NCI-H748 treated with DMSO at 0.1 percent for 48 hours (cell line): ENCODE measurements at places on chromosomes 2 and 18.

- no peak for DNase-seq
Observed at GRCh38 chr2:64313398-64313723, 140.6 kb upstream of the LGALSL start.

GRCh38 chr18:48872234-48873145, 78.3 kb downstream of the SMAD7 start:
- no peak for DNase-seq

DNA sequence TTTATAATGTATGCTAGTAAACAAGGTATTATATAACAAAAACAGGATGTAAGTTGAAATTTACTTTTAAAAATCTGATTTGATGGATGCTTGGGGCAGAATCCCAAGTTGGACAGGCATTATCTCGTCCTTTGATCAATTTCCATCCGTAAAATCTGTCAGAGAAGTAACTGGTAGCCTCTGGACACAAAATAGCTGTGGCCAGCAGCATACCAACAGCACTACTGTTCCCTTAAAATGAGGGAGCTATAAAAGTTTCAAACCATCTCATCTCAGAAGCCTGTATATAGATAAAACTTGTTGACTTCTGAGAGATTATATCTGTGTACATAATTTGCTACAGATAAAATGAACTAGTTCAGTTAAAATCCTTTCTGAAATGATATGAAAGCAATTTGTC, 14.7 kb upstream of the METAP1D start:
- no peak for DNase-seq

DNA sequence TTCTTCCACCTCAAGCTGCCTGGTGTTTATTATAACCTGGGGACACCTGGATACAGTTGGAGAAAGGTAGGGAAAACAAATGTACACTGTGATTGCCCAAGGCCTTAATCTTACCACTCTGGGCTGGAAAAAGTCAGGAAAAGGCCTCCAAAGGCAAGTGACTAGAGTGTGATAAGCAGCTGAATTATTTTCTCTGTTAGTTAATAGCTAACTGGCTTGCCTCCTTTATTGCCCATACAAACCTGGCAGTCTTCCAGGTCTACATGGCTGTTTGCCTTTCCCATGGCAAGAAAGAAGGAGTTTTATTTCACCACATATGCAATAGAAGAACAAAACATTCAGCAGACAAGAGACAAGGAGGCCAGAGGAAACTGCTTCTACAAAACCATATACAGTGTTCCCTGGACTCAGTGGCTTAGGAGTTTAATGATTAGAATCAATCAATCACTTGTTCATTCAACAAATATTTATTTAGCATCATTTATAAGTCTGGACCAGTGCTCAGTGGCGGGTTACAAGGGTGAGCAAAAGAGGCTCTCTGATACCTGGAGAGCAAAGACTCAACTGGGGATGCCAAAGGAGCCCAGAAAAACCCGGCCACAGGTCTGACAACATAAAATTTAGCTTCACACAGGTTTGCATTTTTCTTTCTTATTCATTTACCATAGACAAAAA, 27.5 kb upstream of the SUCLG1 start:
- DNase-seq: peak; percentile 0

DNA sequence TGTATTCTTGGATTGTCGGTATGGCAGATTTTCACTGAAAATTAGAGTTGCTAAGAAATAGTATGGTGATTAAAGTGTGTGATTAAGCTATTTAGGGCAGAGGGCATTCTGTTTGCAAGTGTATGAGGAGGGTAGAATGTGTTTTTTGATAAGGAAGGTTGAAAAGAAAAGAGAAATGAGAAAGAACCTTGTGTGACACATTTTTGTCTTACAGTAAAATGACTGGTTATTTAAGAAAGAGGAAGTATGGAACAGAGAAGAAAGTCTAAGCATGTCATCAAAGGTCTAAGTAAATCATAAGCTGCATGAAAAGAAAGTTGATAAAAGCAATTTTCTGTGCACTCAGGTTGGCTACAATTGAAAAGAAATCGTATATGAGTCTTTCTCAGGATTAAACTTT, 5.2 kb upstream of the RSAD2 start:
- DNase-seq: no peak

GRCh38 chr2:26100384-26100783, 66.5 kb downstream of the RAB10 start:
- no peak for DNase-seq

GRCh38 chr2:171630812-171631626, 56.2 kb upstream of the DYNC1I2 start:
- no peak for DNase-seq

DNA sequence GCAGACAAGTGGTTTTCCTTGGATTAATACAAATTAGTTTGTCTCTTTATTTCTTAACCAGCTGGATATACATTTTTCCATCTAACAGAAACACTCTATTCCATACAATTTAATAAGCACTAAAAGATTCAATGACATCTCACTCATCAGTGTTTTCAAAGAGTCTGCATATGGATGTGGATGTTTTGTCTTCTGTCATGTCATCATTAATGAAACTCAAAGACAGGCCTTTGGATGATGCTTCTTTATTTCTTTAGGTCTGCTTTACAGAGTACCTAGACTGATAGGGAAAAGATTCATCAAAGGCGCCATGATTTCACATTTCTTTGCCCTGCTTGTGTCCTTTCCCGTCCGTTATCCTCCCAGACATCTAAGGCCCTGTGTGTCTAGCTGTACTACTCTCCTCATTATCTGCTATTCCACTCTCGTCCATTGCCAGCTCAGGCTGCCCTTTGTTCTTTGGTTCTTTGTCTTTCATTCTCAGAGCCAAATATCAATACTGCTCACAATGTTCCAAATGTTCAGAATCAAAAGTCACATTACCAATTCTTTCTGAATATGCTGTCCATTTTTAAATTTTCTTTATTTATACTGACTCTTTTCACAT, 232.3 kb upstream of the CHAC2 start:
- no peak for DNase-seq

DNA sequence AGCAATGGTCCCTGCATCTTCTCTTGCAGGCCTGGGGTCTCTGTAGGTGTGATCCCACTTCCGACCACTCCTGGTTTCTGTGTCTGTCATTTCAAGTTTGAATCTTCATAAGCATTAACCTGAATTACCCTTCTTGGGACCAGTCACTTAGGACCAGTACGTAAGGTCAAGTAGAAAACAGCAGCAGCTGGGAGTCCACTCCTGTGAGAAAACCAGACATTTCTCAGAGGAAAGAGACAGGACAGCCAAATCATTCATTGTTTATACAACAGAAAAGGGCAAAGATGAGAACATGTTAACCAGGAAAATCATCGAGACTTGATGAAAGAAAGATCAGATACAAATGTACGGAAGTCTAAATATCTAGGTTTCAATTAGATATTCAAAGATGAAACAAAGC, 163.0 kb downstream of the MREG start:
- no peak for DNase-seq

DNA sequence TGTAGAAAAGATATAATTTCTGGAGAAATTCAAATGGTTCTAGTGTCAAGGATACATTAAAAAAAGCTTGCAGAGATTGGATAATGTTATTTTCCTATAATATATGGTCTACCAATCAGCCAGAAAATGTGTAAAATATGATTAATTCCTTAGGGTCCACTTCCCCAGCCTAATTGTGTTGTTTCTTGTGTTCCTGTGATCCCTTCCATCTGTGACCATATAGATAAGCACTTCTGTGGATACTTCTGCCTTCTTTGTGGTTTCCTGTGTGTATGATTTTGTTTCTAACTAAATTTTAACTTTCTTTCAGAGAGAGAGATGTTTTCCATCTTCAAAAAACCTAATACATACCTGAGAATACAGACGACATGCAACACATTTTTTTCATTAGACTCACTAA, 367.1 kb upstream of the PIK3C3 start:
- no peak for DNase-seq

DNA sequence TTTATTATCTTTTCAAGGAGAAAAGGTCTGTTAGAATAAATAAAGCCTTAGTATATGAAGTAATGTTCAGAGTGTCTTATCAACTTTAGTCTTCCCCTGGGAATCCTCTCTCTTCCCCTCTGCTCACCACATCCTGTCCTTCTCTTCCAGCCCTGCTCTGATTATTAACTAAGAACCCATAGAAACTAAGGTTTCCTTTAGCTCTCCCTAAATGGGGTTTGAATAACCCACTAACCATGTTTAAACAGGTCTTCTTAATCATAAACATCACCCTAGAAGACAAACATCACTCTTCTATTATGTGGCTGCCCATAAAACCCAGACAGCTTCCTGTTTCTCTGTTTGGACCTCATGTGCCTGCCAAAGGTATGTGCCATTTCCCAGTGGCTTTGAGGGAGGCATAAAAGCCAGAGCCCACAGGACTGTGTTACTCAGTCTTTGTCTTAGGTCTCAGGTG, 50.1 kb downstream of the SLC14A1 start:
- peak; percentile 78 for DNase-seq

- DNase-seq: no peak
Observed at GRCh38 chr2:157875641-157876065, 477 bp downstream of the ACVR1 start.
